Ureter (tissue), 1 donor: ENCODE measurements at places on chromosomes 4 and X. TPM values are rescaled to one million over a fixed set of nuclear protein-coding genes. Genes with fewer than 3 reads are reported as not detected.

Gene NDST3
- total RNA-seq, result not detected

GRCh38 chr4:153530284-153530999, 64.3 kb downstream of the TMEM131L start:
- no peak for DNase-seq

Gene DUX4
- total RNA-seq, result 0.29 TPM

Gene CHST7
- 7.8 TPM for total RNA-seq

Gene ETDB
- not detected for total RNA-seq

Gene EDA2R
- 4.4 TPM for total RNA-seq

GRCh38 chr4:47031011-47031678, at the start of gene GABRB1:
GABRB1 (plus strand) TSS chr4:47031567.
- DNase-seq, result no peak

Gene BEND2
- total RNA-seq, result not detected

Gene GK2
- total RNA-seq, result not detected

Gene DCX
- total RNA-seq, result not detected

DNA sequence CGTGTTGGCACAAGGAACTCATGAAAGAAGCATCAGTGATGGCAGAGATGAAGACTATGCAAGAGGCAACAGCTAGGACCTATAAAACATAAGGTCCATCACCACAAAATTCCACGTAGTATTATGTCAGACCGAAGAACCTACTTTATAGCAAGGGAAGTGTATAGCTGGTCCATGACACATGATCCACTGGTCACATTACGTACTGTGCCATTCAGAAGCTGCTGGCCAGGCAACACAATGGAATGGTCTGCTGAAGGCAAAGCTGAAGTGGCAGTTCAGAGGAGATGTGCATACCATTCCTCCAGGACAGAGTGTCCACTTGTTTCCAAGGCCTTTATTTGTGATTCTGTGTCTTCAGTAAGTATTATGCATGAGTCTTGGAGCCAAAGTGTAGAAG, 215.5 kb upstream of the UGT8 start:
- no peak for DNase-seq

Gene SFRP2
- total RNA-seq, result 13.3 TPM

GRCh38 chr4:175946472-175947116, 119.0 kb upstream of the WDR17 start:
- DNase-seq, result no peak

- peak; percentile 64 for DNase-seq
These were observed 35.7 kb downstream of the ACE2 start for GRCh38 chrX:15564981-15565579.

- DNase-seq, result no peak
These were observed 5.3 kb downstream of the EDA2R start for GRCh38 chrX:66633541-66633940.

Gene RWDD4
- 17.3 TPM for total RNA-seq

Gene WDR17
- total RNA-seq, result 5.5 TPM

Gene PABPC1L2B
- total RNA-seq, result not detected

DNA sequence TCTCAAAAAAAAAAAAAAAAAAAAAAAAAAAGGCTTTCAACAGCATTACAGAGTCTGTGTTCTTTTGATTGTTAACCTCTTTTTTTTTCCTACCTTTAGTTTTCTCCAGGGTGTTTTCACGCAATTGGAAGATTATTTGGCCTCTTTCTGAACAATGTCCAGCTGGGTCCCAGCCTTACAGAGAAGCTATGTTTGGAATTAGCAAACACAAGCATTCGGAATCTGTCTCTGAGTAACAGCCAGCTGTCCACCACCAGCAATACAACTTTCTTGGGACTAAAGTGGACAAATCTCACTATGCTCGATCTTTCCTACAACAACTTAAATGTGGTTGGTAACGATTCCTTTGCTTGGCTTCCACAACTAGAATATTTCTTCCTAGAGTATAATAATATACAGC, 13.3 kb downstream of the TLR3 start:
- no peak for DNase-seq

- DNase-seq, result no peak
These were observed 10.1 kb downstream of the AIFM1 start for GRCh38 chrX:130155564-130155963.

- DNase-seq, result no peak
These were observed 53.9 kb downstream of the PPM1K start for GRCh38 chr4:88230461-88230891.

Gene SNX12
- total RNA-seq, result 82.4 TPM
